ENCODE measurements at places on chromosomes 13 and 19. TPM values are rescaled to one million over a fixed set of nuclear protein-coding genes. Genes with fewer than 3 reads are reported as not detected.

DNA sequence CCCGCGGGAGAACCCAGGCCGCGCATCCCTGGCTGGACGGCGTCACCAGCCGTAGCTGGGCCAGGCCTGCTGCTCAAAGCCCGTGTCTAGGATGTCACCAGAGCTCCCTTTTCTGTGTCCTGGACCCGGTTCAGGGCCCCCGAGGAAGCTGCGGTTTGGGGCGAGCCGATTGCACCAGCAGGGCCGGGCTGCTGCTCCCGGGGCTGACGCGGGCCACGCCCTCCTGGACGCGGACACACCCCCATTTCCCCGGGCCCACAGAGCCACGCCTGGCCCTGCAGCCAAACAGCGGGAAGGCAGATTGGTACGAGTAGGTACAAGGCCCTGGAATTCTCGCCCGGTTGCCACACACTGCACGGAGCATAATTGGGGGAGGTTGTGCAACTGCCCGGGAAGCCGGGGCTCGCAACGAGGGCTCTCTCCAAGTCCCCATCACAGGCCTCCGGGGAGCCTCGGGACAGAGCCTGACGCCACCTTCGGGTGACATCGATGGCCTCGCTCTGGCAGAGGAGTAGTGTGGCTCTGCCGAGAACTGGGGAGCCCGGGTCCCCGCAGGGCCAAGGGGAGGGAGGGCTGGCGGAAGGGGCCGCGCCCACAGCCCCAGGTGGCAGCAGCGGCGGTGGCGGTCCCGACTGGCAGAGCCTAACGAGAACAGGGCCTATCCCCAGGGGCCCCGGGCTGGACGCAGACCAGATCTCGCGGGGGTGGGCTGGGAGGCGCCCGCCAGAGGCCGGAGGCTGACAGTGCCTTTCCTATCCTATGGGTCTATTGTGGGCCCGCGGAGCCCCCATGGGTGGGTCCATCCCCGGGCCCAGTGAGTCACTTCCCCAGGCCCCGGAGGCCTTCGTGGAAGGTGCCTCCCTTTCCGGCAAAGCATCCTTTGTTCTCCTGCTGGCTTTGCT is 23.5 kb downstream of the KCTD15 start:
- peak; percentile 89 for DNase-seq

DNA sequence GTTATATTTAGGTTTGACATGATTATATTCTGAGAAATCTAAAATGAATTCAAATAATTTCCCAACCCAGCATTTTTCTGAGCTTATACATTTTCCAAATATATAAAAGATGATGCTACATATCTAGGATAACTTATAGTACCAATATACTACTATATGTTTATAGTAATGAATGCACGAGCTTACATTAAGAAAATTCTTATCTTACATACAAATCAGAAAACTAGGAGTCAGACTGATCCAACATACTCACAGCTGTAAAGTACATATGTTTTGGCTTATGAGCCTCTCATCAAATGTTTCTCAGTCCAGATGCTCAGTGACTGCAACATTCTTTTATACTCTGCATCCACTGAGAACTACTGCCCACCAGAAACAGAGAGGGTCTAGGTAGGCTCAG is 491.3 kb upstream of the KLF12 start:
- DNase-seq, result no peak

- DNase-seq, result no peak
These were observed 318.0 kb upstream of the KLF12 start for GRCh38 chr13:74452176-74452575.

- no peak for DNase-seq
These were observed 9.8 kb downstream of the ZNF333 start for GRCh38 chr19:14699641-14700040.

LAIR1 gene
- total RNA-seq, result 5.9 TPM

ZNF578 gene
- total RNA-seq, result 2.2 TPM

Data from left ventricle myocardium superior (tissue), 1 donor.